Stimulated activated CD4-positive, alpha-beta T cell treated with anti-CD3 and anti-CD28 coated beads, Interleukin-12 subunit alpha, Interleukin-12 subunit beta, amount 100 ng/mL, for 4 hours (primary cell): ENCODE measurements at places on chromosomes 4 and X.
A peak's percentile ranks its signal among the peaks of the same experiment; 100 is the strongest.

DNA sequence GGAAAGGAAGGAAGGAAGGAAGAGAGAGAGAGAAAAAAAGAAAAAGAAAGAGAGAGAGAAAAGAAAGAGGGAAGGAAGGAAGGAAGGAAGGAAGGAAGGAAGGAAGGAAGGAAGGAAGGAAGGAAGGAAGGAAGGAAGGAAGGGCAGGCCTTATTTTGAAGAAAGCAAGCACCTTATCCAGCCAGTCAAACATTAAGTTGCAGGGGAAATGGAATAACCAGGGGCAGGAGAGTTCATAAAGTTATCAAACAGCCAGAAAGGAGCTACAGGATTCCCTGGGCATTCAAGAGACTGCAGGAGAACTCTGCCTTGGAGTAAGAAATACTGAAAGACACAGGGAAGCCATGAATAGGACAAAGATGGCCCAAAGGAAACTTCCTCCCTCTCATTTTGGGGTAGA, 672.0 kb upstream of the INTU start:
- no peak for DNase-seq

DNA sequence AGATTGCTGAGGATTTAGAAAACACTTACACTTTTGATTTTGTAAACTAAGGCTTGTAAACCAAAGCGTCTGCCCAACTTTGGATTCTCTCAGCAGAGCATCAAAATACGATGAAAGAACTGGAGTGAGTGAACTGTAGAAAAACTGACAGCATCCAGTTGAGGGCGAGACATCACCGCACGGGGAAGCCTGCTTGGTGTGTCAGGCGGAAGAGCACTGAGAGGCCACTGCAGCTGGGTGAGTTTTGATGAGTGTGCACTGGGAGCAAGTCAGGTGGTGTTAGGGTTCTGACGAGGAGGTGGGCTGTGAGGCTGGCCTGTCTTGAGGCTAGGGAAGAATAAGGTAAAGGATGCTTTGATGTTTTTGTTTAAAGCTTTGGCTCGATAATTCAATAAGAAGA, 46.8 kb upstream of the CLDN24 start:
- no peak for DNase-seq

DNA sequence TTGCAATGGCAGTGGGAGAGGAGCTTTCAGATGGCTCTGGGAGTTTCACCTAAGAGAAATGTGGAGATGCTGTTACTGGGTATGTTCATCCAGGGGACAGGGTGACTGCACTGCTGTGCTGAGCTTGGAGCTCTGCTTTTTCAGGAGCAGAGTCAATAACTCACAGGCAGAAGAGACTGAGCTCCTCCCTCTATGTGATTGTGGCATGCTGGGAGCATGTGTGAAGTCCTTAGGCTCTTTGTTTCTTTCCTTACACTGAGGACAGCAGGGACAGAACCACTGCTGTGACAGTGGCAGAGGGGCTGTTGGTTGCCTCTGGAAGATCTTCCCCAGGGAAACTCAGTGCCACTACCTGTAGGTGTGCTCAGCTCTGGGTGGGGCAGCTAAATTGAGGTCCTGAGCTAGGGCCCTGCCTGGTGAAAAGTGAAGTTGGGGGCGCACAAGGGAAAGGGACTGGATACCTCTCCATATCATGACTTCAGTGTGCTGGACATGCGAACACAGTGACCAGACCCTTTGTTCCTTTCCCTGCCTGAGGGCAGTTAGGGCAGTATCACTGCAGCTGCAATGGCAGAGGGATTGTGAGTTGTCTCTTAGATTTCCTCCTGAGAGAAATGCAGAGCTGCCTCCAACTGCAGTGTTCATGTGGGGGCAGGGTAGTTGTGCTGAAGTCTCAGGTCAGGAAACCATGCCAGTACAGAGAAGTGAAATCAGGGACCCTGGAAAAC, 156.7 kb downstream of the TENT5D start:
- DNase-seq = no peak

DNA sequence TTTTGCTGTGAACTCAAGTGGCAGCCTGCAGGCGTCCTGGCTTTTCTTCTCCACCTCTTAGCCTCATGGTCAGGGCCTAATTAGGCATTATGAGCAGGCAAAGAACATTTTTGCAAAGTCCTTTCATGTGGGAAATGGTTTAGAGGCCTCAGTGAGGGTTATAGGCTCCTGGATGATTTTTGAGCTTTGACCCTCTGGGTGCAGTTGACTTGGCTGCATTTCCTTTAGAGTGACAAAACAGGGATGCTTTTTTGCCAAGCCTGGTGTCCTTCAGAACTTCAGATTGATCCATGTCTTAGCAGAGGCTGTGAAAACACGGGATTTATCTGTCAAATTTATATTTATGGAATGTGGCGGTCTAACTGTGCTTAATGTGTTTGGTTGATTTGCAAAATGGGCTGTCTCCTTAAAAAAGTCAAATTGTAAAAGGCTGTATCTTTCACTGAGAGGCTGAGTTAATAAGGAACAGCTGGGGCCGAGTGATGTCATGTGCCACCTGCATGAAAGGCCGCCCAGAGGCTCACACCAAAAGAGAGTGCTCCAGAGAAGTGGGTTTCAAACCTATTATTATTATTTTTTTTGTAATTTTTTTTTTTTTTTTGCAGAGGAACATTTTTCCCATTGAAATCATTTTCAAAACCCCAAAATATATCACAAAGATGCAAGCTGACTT, 192.2 kb upstream of the ARX start:
- no peak for DNase-seq

DNA sequence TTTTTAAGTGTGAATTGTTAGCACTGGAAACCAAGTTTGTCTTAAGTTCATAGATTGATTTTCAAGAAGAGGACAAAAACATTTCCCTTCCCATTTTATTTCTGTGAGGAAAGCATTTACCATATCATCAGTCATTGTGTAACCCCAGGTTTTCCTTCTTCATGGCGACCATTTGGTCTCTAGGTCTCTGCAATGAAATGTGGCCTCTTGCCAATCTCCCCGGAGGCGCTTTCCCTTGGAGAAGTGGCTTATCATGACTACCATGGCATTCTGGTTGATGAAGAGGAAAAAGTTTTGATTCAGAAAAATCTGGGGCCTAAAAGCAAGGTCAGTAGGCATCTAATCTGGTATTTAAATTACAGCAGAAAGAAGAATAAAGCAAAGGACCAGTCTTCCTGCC, 54.4 kb downstream of the ADD1 start:
- no peak for DNase-seq

DNA sequence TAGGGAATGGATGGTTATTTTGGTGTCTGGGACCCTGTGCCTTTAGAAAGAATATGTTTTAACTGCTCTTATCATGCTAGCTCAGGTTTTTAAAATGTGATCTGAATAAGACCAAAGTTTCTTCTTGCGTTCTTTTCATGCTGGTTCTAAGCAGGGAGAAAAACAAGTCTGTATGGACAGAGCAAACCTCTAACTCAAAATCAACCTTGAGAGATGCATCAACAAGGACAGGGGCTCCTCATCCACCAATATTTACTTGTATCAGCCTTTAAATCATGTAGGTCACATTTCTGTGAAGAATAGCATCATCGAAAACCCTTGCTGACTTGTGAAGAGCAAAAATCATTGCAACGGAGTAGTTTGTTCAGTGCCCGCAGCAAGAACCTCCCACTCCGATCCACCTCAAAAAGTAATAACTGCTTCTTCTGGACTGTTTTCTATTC, 1.2 kb downstream of the ATP10D start:
- DNase-seq = no peak

- DNase-seq = no peak
Observed at GRCh38 chr4:109094056-109094455, 208.4 kb downstream of the COL25A1 start.

DNA sequence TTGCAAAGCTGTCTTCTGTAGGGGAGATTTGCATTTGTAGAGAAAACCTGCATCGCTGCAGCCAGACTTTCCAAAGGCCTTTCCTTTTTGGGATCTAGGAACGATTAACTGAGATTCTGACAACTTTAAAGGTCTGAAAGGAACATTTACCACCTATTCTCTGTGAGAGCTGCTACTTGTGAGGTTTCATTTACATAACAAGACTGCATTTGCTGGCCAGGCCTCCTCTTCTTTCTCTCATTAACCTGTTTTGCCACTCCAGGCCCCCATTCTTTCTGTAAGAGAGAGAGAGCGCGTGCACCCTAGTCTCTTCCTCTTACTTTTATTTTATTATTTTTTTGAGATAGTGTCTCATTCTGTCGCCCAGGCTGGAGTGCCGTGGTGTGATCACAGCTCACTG, 31.6 kb downstream of the TMEM31 start:
- no peak for DNase-seq

GRCh38 chrX:82370978-82371646, 1137.0 kb upstream of the POU3F4 start:
- no peak for DNase-seq

GRCh38 chr4:159018062-159018629, 84.7 kb upstream of the RAPGEF2 start:
- no peak for DNase-seq

DNA sequence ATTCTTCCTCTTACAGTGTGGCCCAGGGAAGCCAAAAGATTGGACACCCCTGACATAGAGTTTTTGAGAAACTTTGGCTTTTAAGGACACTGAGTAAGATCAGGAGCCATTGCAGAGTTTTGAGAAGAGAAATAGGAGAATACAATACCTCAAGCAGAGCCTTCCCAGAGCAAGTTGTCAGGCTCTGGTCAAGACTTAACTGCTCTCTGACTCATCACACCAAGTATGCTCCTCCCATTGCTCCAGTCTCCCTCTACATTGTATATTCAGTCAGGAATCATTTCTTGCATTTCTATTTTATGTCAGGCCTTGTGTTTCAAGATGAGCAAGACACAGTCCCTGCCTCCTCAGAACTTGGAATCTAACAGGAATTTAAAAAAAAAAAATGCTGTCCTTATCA, 176.4 kb upstream of the FMR1 start:
- no peak for DNase-seq

DNA sequence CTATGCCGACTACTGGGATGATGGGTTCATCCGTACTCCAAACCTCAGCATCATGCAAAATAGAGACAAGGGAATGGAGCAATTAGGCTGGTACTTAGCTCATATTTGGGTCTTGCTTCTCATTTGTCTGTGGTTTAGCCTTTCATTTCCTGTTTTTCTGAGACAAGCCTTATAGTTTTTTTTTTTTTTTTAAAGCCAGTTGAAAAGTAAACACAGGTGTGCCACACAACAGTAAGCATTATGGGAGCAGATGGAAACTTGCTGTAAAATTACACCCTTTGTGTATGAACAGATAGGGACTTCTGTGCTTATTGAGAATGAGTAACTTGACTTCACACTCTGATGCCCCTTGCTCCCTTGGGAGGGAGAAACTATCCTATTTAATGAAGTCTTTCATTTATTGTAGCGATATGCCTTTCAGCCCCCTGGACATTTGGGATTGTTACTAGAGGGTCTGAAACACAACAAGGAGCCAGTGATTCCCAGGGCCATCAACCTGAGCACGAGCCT, 13.7 kb downstream of the RASSF6 start:
- DNase-seq = no peak

DNA sequence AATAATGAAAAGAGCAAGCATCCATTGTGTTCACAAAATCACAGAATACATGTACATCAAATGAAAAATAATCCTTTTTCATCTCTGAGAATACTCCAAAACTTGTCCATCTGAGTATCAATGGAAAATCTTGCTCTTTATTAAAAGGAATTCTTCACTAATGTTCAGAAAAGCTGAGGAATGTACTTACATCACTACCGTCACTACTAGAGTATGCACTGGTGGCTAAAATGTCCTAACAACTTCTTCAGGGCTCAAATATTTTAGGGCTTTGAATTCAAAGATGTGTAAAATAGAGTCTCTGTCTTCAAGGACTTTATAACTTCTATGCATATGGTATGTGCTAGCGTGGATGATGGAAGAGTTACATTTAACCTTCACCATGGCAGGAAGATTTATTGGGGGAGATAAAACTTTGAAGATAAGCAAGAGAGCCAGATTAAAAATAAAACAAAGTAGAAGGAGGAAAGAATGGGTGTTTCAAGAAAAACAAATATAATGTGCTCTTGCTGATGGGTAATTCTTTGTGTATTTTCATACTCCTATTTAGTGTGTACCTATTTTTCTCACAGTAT, 55.1 kb downstream of the DMD start:
- DNase-seq = no peak

DNA sequence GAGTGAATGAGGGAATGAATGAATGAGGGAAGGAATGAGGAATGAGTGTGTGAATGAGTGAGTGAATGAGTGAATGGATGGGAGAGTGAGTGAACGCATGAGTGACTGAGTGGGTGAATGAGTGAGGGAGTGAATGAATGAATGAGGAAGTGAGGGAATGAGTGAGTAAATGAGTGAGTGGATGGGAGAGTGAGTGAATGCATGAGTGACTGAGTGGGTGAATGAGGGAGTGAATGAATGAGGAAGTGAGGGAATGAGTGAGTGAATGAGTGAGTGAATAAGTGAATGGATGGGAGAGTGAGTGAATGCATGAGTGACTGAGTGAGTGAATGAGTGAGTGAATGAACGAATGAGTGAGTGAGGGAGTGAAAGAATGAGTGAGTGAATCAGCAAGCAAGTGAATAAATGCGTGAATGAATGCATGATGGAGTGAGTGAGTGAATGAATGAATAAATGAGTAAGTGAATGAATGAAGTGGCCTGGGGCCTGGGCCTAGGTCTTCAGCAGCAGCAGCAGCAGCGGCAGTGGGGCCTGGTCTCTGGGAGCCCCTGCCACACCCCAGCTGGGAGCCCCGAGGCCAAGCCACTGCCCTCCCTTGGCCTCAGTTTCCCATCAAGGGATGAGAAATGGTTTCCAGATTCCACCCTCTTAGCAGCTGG, 16.2 kb upstream of the PSAPL1 start:
- DNase-seq = no peak

GRCh38 chr4:184851886-184852285, 26.1 kb upstream of the ACSL1 start:
- no peak for DNase-seq

- no peak for DNase-seq
Observed at GRCh38 chr4:56619160-56619559, 61.9 kb downstream of the HOPX start.

DNA sequence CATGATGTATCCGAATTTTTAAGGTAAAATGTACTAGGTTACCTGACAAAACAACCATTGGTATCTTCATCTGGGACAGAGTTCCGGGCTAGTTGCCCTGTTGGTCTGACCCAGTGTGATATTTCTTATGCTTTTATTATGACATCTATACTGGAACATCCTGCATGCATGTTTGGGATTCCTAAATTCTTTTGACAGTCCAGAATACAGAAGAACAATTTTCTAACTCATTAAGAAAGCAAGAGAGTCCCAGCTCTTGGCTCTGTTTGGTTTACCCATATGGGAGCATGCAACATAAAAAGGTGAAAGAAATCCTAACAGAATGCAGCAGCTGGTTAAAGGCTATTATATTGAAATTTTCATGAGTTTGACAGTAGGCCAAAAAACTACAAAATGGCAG, 247.7 kb upstream of the FTHL17 start:
- no peak for DNase-seq

GRCh38 chr4:142160509-142160908, 524.1 kb downstream of the IL15 start:
- no peak for DNase-seq

- DNase-seq = no peak
Observed at GRCh38 chrX:24934279-24934678, 81.5 kb downstream of the ARX start.

GRCh38 chr4:37324546-37324945, 80.0 kb downstream of the NWD2 start:
- no peak for DNase-seq

- DNase-seq = peak; percentile 64
Observed at GRCh38 chrX:150982788-150983520, at the start of gene HMGB3. HMGB3 (plus strand) TSS chrX:150983335; CDS start chrX:150985600, 2,265 bp downstream.
